ENCODE measurements at places on chromosomes 3 and 15.
A peak's percentile ranks its signal among the peaks of the same experiment; 100 is the strongest.

DNA sequence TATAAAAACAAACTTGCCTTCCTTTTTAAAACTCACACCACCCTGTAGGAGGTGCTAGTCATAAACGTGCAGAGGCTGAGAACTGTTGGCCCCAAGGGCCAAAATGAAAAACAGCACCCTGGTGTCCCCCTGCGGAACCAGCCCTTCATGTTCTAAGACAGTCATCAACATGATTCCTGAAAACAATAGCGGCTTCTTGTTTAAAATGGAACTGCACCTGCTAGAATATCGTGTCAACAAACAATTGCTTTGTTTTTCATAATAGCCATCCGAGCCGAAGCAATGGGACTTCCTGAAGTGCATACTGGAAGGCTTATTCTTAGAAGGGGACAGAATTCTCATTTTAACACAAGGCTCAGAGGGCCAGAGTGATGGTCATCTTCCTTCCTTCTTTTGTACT lies 43.7 kb downstream of the MECOM start:
- DNase-seq, result peak; percentile 20

DNA sequence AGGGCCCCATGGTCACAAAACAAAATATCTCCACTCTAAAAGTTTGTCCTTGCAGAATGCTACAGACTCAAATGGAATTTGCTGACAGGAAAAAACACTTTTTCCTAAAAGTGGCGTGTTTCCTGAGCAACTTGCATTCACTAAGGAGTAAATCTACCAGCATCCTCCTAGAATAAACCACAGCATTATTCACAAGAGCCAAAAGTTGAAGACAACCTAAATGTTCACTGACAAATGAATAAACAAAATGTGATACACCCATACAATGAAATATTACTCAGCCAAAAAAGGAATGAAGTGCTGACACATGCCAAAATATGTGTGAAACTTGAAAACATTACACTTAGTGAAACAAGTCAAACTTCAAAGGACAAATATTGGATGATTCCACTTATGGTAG lies 28.9 kb downstream of the ITGB5 start:
- no peak for DNase-seq

GRCh38 chr3:126526668-126527005 lies 2.7 kb downstream of the CHST13 start:
- DNase-seq, result no peak

- no peak for DNase-seq
These were observed 194.5 kb upstream of the GAP43 start for GRCh38 chr3:115428841-115429240.

- DNase-seq, result no peak
These were observed 21.9 kb upstream of the SQOR start for GRCh38 chr15:45612790-45613415.

- no peak for DNase-seq
These were observed 162.4 kb upstream of the LRTM1 start for GRCh38 chr3:55090291-55090690.

DNA sequence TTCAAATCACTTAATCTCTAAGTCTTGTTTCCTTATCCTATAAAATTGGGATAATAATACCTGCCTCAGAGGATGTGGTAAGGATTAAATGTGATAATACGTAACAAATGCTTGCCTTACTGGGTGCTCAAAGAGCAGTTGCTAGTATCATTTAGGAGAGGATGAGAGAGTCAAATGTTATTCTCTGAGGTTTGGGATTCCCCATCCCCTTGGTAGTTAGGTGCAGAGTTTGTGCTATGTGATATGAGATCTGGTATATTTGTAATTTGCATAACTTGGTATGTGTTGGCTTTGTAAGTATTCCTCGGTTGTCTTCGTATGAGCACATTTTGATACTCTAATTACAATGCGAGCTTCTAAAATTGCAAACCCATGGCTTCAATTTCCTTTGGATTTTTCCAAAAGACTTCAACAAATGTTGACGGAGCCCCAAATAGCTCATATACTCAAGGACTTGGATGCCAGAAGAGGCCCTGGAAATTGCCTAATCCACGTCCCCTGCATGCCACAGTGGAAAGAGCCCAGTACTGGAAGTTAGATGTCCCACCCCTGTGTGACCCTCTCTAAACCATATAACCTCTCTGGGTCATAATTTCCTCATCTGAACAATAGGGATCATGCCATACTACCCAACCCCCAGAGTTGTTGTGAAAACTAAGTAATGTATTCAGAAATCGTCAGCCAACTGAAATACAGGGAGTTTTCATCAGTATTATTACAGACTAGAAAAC lies 85.0 kb downstream of the FBN1 start:
- no peak for DNase-seq

GRCh38 chr3:86104154-86104553 lies 886.8 kb downstream of the VGLL3 start:
- DNase-seq, result no peak
